ENCODE measurements at places on chromosomes 6 and 20.

DNA sequence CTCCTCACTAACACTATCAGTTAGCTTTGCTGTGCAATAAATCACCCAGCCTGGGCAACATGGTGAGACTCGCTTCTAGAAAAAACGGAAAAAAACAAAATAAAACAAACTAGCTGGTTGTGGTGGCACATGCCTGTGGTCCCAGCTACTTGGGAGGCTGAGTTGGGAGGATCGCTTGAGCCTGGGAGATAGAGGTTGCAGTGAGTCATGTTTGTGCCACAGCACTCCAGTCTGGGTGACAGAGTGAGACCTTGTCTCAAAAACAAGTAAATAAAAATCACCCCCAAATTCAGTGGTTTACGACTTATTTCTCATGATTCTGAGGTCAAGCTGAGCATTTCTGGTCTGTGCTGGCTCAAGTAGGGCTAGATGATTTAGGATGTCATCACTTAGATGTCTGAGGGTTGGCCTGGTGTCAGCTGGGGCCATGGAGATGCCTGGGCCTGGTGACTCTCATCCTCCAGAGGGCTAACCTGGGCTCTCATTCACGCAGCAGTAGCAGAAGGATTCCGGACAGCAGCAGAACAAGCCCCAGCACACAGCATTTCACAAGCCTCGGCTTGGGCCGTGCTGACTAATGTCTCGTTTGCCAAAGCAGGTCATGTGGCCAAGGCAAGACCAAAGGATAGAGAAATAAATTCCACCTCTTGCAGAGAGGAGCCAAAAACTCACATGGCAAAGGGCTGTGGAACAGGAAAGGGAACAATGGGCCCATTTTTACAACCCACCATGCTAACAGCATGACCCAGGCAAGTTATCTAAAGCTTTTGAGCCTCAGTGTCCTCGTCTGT, 32.5 kb downstream of the MGME1 start:
- no peak for DNase-seq

DNA sequence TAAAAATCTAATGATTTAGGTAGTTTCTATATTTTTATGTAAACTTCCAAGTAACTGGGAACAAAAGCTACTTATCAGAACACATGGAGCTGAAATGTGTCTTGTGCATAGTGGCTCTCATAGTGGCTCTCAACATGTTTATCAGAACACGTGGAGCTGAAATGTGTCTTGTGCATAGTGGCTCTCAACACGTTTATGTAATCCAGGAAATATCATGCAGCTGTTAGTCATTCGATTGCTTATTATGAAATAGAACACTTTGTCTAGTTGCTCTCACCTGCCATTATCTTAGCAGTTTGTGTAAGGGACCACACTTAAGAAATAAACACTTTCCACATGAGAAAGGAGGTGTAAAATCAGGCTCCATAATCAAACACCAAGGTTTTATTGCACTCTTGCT, 119.2 kb upstream of the ASCC3 start:
- no peak for DNase-seq

- DNase-seq = no peak
These were observed 320.0 kb upstream of the NT5E start for GRCh38 chr6:85129881-85130280.

DNA sequence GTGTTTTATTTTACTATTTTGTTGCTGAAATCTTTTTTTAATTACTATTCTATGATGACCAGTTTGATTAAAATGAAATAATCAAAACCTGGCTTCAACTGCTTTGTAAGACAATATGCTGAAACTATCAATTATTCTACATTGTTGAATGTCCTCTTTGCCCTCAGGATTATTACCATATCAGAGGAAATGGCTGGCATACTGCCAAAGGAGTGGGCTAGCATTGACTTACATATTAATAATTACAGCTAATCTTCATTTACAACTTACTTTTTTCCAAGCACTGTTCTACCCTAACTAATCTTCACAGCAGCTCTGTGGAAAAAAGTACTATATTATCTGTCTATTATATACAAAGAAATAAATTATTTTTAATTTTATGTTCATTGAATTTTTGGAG, 560.5 kb downstream of the BCKDHB start:
- no peak for DNase-seq

DNA sequence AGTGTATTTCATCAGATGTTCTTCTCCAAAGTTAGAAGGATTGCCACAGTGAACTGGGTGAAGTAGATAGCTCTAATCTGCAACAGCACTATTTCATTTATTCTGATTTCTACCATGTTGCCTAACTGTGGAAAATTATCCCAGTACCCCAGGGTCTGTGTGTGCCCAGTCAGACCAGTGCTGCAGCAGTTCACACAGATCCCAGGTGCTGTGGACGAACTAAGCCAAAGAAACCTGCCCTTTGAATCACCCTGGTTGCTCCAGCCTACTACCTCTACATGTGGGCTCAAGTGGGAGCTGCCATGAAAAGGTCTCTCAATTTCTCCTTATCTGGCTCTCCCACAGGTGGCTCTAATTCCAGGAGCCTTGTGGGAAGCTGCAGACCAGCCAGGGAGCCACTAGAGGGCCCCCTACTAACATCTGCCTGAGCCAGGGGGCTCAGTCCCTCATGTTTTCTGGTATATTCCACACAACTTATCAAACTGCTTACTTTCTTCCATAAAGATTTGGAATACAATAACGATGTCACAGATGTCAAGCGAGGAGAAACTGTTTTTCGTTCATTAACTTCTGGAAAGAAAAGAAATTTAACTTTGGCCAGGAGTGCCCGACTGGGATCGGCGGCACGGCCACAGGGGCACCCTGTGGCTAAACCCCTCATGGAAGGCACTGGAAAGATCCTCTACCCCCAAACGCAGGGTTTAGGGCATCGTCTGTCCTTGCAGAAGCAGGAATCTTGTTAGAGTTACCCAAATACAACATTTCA, 31.6 kb upstream of the LY86 start:
- DNase-seq = no peak

- DNase-seq = no peak
These were observed 6.8 kb downstream of the ITPR3 start for GRCh38 chr6:33627876-33628275.

GRCh38 chr20:20184706-20185105, 132.4 kb downstream of the CFAP61 start:
- no peak for DNase-seq

DNA sequence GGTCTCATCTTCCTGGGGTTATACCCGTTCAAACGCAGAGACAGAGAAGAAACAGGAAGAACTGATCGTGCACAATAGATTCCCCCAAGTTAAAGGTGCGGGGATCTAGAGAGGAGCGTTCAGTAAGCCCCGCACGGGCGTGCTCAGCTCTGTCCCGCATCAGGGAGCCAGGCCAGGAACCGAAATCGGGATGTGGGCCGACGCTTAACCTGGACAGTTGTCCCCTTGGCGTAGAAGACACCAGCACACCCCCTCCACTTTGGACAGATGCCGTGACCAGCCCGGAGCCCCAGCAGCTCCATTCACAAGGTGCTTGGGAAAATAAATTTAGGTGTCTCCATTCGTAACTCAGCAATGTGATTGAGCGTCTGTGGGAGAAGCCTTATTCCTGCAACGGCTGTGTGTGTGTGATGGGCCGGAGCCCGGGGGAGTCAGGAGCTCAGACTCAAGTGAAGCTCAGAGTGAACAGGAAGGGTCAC, 24.0 kb upstream of the GATA5 start:
- DNase-seq = no peak

DNA sequence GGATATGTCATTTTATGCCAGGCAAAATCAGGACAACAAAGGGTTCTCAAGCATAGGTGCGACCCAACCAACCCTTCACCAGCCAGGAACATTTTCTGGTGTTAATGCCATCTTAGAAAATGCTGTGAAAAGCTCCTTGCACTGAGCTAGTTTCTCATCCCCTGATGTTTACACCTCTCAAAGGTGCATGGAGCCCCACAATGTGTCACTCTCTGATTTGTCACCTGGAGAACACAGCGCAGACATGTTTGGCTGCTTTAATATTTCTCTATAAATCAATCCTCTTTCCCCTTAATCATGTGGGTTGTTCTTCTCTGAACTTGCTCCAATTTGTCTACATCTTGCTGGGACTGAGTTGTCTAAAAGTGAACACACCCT, 244.3 kb downstream of the TSHZ2 start:
- DNase-seq = no peak

DNA sequence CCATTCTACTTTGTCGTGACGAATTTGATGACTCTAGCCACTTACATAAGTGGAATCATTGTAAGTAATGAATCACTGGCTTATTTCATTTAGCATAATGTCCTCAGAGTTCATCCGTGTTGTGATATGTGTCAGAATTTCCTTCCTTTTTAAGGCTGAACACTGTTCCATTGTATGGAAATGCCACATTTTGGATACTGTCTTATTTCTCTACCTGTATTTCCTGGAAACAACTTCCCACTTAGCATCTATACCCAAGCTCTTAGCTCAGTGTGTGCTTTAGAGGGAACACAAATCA, 28.8 kb upstream of the GGTLC1 start:
- no peak for DNase-seq

GRCh38 chr6:10401632-10402223, 13.1 kb downstream of the TFAP2A start:
- DNase-seq = no peak

- DNase-seq = no peak
These were observed 129.8 kb downstream of the FOXO3 start for GRCh38 chr6:108690326-108691049.

DNA sequence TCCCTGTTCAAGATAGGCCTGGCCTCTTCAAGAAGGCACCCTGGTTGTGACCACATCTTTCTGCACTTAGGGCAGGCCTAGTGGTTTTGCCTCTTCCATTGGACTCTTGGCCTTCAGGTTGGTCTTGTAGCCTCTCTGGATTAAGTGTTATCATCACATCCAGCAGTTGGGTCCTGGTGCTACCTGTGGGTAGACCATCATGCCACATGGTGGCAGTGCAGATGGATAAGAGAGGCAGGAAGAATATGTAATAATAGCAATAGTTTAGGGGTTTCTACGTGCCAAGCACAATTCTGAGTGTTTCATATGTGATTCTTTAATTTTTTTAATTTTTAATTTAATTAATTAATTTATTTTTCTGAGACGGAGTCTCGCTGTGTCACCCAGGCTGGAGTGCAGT, 28.5 kb upstream of the SNRPB2 start:
- DNase-seq = no peak

- no peak for DNase-seq
These were observed 161.6 kb upstream of the CDYL start for GRCh38 chr6:4614637-4615036.

DNA sequence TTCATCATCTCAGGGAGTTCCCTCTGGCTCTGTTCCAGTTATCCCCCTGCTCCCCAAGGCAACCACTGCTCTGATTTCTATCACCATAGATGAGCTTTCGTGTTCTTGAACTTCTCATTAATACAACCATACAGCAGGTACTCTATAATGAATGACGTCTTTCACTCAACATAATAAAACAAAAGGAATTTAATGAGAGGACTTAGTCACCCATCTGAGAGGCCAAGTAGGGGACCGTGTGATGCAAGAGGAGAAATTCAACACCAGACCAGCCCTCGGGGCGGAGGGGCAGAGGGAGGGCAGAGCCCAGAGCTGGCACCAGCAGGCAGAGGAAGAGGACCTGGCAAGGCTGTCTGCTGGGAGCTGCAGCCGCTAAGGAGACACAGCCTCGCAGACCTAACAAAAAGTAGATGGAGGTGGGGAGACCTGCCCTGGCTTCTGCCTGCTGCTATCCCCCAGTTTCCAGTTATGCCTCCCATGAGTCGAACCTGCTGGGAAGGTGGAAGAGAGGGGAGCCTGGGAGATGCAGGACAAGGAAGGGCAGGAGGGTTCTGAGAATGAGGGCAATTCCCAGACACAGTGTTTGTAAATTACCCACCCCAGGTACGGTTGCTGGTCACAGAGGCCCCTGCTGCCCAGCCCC, 13.8 kb downstream of the CCN5 start:
- DNase-seq = peak; percentile 95

DNA sequence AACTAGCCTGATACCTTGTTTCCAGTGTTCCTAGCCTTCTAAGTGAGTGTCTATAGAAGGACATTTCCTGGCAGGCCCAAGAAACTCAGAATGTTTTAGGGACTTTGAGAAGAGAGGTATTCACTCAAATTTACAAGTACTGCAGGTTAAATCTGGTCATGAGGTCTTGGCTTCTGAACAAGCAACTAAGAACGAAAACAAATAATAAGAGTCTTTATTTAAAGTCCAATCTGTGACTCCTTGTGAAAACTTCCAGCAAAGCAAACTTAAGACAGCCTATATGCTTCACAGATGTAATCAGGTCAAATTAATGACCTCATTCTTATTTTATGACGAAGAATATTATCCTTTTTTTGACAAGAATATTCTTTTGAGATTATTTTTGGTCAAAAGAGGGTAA, 79.4 kb upstream of the PRSS16 start:
- no peak for DNase-seq

DNA sequence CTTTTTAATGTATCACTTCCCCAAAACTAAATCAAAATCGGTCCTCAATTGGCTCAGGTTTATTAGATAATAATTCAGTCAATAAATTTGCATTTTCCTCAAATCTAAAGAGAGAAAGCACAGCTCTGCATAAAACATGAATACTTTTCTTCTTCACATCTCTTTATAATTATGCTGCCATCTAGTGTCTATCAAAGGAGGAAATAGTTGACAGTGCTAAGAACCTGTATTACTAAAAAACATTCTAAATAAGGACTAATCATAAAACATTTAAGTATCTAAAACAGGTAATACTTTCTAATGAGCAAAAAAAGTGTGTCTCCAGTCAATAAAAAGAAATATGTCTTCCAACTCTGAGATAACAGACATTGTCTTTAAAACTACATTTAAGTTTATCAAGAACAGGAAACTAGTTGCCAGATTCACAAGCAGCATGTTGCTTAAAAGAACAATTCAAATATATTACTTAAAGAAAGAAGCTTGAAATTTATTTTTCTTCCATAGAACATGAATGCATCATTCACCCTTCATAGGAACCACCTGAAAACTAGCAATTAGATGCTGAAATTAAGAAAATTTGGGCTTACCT, 56.5 kb upstream of the DST start:
- peak; percentile 49 for DNase-seq

GRCh38 chr20:45893831-45894230, 2.7 kb downstream of the CTSA start:
- DNase-seq = no peak

DNA sequence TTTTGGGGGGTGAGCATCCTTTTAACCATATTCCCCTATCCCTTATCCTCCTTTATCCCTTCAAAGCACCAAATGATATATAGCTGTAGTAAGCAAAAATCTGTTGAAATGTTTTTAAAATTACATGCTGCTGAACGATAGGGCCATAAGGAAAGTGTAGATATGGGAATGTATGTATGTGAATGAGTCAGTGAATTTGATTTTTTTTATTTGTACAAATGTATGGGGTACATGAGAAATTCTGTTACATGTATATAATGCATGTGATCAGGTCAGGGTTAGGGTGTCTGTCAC, 327.2 kb downstream of the ZFAND3 start:
- no peak for DNase-seq

GRCh38 chr20:57716901-57717300, 7.1 kb upstream of the PMEPA1 start:
- no peak for DNase-seq

GRCh38 chr20:14963262-14963663, 625.9 kb upstream of the FLRT3 start:
- peak; percentile 66 for DNase-seq
